Heart left ventricle (tissue), 16 donors: ENCODE measurements at places on chromosomes 7 and 10.
A peak's percentile ranks its signal among the peaks of the same experiment; 100 is the strongest.

DNA sequence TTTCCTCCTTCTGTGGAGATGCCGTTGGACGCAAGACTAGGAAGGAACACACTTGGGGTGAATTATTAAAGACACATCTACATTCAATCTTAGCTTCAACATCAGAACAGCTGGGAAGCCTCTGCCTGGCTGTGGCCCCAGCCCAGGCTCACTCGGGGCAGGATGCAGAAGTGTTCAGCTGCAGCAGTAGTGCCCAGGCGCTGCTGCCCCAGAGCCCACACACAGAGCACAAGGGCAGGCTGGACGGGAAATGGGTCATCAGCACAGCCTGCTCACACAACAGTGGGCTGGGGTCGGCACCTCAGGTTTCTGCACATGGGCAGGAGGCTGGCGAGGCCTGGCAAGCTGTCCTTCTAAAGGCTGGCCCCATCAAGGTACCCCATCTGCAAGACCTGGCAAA is 42.5 kb downstream of the NOD1 start:
- H3K27ac ChIP-seq, result no peak overlapping the region
- no peak overlapping the region for H3K4me3 ChIP-seq
- no peak for DNase-seq
- peaks cover 75% of the 10 kb centered on the region for H3K36me3 ChIP-seq
- H3K27me3 ChIP-seq, result no peaks in the 10 kb centered on the region
- peaks cover 40% of the 10 kb centered on the region for H3K4me1 ChIP-seq

- H3K36me3 ChIP-seq, result no peaks in the 10 kb centered on the region
- peaks cover 5% of the 10 kb centered on the region for H3K27me3 ChIP-seq
- DNase-seq, result no peak
- H3K4me3 ChIP-seq, result no peak overlapping the region
- H3K27ac ChIP-seq, result no peak overlapping the region
Measured at GRCh38 chr7:76246804-76247389, 45.2 kb downstream of the SRRM3 start.

- no peak overlapping the region for H3K4me3 ChIP-seq
- H3K36me3 ChIP-seq, result no peaks in the 10 kb centered on the region
- no peak overlapping the region for H3K27ac ChIP-seq
- peaks cover 12% of the 10 kb centered on the region for H3K4me1 ChIP-seq
Measured at GRCh38 chr10:34766266-34766600, 48.9 kb downstream of the PARD3 start.

DNA sequence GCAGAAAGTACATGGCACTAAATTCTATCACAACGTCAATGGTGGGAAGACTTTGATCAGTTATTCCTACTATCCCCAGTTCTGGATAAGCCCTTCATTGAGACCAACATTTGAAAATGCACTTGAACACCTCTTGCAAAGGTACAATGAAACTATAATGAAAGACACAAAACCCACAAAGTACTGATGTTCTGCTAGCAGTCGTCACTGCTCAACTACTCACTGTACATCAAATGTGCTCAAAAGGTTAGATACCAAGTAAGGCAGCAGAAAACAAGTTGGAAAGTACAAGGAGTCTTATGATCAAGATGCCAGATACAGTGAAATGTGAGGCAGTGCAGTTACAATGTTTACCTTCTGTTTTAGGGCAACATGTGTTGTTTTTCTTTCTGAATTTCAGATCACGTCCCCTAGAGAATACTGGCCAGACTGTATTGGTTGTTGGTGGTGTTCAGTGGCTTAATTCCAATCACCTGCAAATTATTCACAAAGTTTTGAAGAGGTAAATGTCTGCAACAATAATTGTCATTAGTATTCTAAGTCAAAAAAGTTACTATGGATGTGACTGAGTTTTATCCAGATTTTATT is 62.4 kb upstream of the WNT16 start:
- DNase-seq, result no peak
- peaks cover 46% of the 10 kb centered on the region for H3K36me3 ChIP-seq
- H3K27ac ChIP-seq, result no peak overlapping the region
- H3K4me1 ChIP-seq, result no peaks in the 10 kb centered on the region

GRCh38 chr10:119342335-119342734 is 135.0 kb downstream of the GRK5 start:
- H3K36me3 ChIP-seq, result no peaks in the 10 kb centered on the region
- no peak overlapping the region for H3K4me3 ChIP-seq
- peak overlapping the region; percentile 79 for H3K27ac ChIP-seq

DNA sequence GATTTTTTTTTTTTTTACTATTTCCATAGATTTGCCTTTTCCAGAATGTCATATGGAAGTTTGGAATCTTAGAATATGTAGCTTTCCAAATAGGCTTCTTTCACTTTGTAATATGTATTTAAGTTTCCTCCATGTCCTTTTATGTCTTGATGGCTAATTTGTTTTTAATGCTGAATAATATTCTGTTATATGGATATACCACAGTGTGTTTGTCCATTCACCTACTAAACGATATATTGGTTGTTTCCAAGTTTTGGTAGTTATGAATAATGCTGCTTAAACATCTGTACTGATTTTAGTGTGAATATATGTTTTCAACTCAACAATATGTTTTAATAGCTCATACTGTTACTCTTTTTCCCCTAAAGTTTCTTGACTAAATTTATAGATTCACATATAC is 669.8 kb upstream of the PCDH15 start:
- H3K4me3 ChIP-seq, result no peak overlapping the region
- no peak for DNase-seq
- no peaks in the 10 kb centered on the region for H3K27me3 ChIP-seq

- DNase-seq, result no peak
- H3K27me3 ChIP-seq, result no peaks in the 10 kb centered on the region
- H3K4me1 ChIP-seq, result peaks cover 6% of the 10 kb centered on the region
- H3K36me3 ChIP-seq, result no peaks in the 10 kb centered on the region
- no peak overlapping the region for H3K27ac ChIP-seq
- no peak overlapping the region for H3K4me3 ChIP-seq
Measured at GRCh38 chr7:20238754-20239324, 21.7 kb upstream of the MACC1 start.

DNA sequence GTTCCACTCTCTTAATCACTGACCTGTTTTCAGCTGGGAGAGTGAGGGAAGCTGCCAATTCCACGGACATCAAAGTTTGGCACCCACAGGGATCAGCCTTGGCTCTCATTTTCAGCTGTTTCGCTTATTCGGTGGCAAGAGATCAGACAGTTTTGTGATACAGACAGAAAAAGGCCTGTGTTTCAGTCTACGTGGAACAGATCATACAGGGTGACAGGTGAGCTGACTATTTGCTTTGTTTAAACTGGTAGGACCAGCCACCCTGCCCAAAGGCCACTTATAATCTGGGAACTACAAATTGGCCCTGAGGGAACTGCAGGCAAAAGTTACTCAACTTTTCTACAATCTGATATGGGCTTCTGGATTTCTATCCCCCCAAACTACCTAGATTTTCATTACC is 128.6 kb downstream of the ZNF467 start:
- no peaks in the 10 kb centered on the region for H3K4me1 ChIP-seq
- no peaks in the 10 kb centered on the region for H3K36me3 ChIP-seq
- H3K27me3 ChIP-seq, result no peaks in the 10 kb centered on the region
- no peak overlapping the region for H3K27ac ChIP-seq
- no peak for DNase-seq
- H3K4me3 ChIP-seq, result no peak overlapping the region

DNA sequence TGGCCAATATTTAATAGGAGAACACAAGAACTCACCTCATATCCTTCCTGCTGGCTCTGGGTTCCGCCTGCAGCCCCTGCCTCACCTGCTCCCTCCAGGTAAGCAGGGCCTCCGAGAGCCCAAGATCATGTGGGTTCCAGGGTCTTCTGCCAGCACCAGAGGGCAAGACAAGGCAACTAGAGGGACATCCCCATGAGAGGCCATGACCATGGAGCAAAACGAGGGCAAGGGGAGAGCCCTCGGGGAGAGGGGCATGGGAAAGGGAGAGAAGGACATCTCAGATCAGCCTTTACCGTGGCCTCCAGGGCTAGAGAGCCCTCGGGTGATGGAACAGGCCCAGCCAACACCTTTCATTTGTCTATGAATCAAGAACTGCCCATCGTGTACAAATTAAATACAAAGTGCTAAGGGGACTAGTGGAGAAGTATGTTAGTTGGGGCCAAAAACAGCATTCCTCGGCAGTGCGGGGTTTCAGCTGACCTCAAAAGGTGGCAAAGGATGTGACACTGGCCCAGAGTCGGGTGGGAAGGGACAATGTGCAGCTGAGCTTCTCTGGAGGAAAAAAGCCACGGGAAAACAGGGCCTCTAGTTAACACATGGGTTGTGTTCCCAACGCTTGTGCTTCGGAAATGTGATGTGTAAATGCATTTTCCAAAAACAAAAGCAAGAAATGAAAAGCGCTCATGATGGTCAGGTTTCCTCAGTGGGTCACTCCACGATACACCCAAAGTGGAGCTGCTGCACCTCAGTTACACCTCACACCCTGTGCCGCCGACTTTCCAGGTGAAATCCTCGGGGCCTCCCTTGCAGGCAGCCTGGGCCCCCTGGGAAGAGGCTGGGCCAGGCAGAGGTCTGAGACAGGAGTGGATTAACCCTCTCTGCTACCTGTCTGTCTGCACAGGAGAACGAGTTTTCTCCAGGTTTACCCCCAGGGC is 2.0 kb downstream of the AOC1 start:
- peaks cover 7% of the 10 kb centered on the region for H3K27me3 ChIP-seq
- H3K4me1 ChIP-seq, result no peaks in the 10 kb centered on the region
- no peaks in the 10 kb centered on the region for H3K36me3 ChIP-seq
- H3K4me3 ChIP-seq, result no peak overlapping the region

DNA sequence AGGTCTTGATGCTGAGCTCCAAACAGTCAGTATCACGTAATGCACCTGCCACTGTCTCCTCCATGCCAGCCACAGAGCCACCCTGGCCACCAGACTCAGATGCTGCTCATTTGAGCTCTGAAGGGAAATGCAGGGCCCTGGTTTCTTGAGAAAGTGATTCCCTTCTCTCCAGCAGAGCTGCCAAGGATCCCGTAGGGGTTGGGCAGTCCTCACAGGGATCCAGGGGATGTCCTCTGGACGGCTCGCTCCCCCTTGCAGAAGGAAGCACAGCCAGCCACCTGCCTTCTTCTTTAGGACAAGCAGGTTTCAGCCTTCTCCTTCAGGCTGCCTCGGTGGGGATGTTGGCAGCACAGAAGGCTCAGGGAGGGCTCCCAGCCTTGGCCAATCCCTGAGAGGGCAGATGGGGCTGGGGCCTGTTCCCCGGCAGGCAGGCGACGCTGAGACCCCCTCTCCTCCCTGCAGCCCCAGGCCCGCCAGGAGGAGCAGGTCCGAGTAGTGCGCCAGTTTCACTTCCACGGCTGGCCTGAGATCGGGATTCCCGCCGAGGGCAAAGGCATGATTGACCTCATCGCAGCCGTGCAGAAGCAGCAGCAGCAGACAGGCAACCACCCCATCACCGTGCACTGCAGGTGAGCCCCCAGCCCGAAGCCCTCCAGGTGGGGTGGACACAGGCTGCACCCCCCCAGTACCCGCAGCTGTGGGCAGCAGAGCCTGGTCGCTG is 48.9 kb downstream of the MKI67 start:
- H3K4me1 ChIP-seq, result no peaks in the 10 kb centered on the region
- H3K4me3 ChIP-seq, result no peak overlapping the region
- H3K27me3 ChIP-seq, result no peaks in the 10 kb centered on the region
- no peak overlapping the region for H3K27ac ChIP-seq
- no peak for DNase-seq

- H3K27me3 ChIP-seq, result no peaks in the 10 kb centered on the region
- H3K4me3 ChIP-seq, result no peak overlapping the region
- H3K36me3 ChIP-seq, result no peaks in the 10 kb centered on the region
- H3K4me1 ChIP-seq, result no peaks in the 10 kb centered on the region
- DNase-seq, result no peak
Measured at GRCh38 chr10:124469956-124470484, 8.4 kb downstream of the LHPP start.
